ENCODE measurements at places on chromosomes 16 and 17.

DNA sequence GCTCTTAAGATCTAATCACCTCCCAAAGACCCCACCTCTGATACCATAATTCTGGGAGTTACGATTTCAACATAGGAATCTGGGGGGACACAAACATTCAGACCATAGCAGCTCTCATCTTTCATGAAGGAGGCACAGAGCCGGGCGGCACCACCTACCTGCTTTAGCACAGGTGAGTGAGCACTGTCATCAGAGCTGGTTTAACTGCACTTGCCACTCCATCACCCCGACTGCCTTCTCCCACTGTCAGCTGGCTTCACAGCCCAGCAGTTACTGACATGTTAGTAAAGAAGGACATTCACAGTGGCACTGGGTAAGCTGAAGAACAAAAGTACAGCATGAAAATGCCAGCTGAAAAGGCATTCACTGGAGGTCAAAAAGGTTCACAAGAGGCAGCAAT is 22.5 kb downstream of the GABARAPL2 start:
- no peak for DNase-seq

DNA sequence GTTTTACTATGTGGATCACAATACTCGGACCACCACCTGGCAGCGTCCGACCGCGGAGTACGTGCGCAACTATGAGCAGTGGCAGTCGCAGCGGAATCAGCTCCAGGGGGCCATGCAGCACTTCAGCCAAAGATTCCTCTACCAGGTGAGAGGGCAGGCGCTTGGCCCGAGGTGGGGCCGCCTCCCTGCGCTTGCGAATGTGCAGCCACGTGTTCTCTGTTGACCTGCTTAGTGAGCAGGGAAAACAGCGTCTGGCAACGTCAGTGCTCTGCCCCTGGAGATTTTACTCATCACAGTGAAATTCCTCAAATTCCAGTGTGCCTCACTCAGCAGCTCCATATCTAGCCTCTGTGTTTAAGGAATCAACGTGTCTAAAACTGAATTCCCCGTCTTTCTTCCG is 33.4 kb upstream of the CLEC18A start:
- no peak for DNase-seq

DNA sequence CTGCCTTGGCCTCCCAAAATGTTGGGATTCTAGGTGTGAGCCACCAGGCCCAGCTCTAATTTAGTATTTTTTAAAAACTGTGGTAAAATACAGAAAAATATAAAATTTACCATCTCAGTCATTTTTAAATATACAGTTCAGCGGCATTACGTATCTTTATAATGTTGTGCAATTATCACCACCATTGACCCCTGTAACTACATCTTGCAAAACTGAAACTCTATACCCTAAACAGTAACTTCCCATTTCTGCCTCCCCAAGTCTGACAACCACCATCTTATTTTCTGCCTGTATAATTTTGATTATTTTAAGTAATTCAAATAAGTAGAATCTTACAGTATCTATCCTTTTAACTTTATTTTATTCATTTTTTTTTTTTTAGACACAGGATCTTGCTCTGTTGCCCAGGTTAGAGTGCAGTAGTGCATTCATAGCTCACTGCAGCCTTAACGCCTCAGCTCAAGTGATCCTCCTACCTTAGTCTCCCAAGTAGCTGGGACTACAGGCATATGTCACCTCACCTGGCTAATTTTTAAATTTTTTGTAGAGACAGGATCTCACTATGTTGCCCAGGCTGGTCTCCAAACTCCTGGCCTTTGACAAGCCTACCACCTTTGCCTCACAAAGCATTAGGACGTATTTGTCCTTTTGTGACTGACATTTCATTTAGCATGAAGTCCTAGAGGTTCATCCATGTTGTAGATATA is 10.9 kb upstream of the GGA2 start:
- no peak for DNase-seq

- DNase-seq = no peak
Measured at GRCh38 chr16:87114832-87115231, 202.4 kb downstream of the C16orf95 start.

GRCh38 chr17:82242977-82243647 is 14.3 kb downstream of the SLC16A3 start:
- no peak for DNase-seq

DNA sequence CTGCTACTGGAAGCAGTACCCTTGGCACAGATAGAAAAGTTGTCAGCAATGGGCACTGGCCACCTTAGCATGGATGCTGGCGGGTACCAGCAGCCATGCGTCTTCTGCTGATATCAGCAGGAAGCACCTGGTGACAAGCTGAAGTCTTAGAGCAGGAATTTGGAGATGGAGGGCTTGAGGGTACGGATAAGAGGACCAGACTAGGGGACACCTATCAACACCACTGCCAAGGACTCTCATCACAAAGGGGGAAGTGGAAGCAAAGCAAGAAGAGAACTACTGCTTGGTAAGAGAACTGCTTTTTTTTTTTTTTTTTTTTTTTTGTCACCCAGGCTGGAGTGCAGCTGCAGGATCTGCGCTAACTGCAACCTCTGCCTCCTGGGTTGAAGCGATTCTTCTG is 35.4 kb upstream of the LYRM9 start:
- DNase-seq = no peak

DNA sequence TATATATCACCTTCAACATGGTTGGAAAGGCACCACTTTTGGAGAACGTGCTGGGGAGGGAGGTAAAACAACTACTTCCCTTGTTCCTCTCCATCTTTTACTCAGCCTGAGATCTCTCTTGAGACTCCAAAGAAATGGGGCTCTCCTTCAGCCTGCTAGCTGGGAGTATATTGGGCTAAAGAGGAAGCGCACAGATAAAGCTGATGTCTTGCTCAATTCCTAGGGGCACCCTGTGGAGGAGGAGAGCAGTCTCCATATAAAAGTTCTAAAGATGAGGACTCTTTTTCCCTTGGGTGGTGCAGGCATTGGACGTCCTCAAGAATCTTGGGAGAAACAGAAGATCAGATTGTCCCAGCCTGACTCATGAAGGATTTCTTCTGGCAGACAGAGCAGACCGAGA is 4.6 kb upstream of the ETV4 start:
- no peak for DNase-seq

DNA sequence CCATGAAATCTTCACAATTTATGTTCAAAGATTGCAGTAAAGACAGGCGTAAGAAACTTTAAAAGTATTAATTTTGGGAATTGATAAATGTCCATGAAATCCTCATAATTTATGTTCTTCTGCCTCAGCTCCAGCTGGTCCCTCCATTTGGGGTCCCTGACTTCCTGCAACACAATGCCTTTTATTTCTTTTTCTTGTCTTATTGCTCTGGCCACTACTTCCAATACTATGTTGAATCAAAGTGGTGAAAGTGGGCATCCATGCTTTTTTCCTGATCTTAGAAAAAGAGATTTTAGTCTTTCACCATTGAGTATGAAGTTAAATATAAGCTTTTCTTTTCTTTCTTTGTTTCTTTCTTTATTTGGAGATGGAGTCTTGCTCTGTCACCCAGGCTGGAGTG is 14.3 kb downstream of the TAT start:
- no peak for DNase-seq

DNA sequence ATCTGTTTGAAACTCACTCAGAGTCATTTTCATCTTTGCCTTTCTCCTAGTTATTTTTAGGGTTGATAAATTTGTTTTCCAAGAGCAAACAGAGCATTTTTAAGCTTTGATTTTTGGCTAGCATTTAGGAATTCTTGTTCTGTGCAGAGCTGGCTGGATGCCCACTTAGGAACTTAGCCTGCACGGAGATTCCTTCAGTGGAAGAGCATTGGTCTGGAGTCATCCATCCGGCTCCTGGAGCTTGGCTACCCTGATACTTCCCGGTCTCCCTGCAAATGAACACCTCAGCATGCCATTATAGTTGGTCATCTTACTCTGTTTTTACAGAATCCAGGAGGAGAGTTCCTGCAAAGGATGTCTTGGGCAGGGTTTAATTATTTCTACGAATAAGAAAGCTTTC is 57.1 kb downstream of the SPECC1 start:
- no peak for DNase-seq

DNA sequence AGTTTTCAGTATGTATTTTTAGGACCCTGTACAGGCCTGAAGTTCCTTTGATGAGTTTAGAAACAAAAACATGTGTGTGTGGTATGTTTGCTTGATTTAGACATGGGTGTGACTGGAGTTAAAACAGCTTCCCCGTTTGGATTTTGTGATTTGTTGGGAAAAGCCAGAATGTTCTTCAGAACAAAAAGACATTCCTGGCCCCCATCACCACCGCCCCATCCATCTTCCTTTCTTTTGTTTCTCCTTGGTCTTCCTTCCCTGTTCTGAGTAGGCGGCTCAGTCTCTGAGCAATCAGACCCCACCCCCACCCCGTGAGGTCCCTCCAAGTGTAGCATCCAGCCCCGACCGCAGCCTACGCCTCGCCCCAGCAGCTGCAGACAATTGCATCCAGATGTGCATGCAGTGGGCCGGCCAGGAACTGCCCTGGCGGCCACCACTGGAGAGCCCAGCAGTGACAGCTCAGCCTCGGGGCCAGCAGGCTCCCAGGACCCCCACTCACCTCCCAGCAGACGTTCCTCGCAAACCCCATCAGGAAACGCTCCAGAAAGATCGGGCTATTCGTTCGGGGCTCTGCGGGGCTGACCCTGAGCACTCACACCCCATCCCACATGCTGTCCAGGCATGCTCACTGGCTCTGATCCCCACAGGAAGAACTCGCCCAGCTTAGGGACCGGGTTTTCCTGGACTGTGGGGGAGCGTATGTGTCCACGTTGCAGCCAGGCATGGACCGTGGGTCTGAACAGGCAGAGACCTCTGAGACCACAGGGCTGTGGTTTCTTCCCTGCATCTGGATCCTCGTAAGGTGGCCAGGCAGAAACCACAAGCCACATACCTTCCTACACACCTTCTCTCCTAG is 99.8 kb upstream of the CDH5 start:
- no peak for DNase-seq

GRCh38 chr17:78412403-78412802 is 34.0 kb downstream of the PGS1 start:
- no peak for DNase-seq

- no peak for DNase-seq
Measured at GRCh38 chr17:11412654-11413053, 171.6 kb downstream of the SHISA6 start.

GRCh38 chr17:66649818-66650543 is 184.9 kb upstream of the CACNG5 start:
- no peak for DNase-seq

DNA sequence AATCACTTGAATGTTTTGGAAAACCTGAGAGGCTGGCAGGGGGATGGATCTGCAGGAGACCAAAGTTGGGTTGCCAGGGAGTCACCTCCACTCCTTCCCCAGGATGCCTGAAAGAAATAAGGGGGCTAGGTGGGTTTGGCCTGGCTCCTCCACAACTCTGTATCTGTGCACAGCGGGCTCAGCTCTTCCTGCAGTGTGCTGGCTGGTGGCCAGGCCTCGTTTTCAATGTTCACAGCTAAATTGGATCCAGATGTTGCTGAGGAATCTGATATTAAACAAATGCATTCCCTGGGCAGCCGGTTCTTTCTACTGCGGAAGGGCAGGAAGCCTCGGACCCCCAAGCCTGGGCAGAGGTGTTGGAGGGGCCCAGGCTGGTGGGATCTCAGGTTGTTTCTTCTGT is 106.2 kb downstream of the N4BP1 start:
- DNase-seq = no peak

DNA sequence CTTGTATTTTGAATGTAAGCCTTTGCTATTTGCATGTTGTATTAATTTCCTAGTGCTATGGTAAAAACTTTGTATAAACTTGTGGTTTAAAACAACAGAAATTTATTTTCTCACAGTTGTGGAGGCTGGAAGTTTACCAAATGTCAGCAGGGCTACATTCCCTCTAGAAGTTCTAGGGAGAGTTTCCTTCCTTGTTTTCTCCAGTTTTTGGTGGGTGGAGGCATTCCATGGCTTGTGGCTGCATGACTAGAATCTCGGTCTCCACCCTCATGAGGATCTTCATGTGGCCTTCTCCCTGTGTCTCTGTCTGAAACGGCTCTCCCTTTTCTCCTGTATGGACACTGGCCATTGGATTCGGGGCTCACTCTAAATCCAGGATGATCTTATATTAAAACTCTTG is 482.2 kb upstream of the GOT2 start:
- no peak for DNase-seq

Data from activated naive CD8-positive, alpha-beta T cell treated with anti-CD3 and anti-CD28 coated beads, Interleukin-2, amount 50 U/mL, for 16 hours (primary cell).